ENCODE measurements at places on chromosomes 11 and 22.

- DNase-seq: no peak
Observed at GRCh38 chr11:119995730-119996491, 142.0 kb downstream of the TRIM29 start.

DNA sequence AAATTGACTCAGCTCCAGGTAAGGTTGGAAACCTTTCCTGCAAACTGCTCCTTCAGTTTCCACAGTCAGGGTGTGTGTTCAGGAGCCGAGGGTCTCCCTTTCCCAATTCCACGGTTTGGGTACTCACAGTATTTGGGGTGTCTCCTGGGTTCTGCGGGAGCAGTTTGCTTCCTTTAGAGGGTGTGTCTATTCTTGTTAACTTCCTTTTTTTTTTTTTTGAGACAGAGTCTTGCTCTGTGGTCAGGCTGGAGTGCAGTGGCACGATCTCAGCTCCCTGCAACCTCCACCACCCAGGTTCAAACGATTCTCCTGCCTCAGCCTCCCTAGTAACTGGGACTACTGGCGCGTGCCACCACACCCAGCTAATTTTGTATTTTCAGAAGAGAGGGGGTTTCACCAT, 251.4 kb downstream of the LUZP2 start:
- DNase-seq: no peak

GRCh38 chr11:56782167-56782847, 33.8 kb upstream of the OR9G4 start:
- DNase-seq: no peak

DNA sequence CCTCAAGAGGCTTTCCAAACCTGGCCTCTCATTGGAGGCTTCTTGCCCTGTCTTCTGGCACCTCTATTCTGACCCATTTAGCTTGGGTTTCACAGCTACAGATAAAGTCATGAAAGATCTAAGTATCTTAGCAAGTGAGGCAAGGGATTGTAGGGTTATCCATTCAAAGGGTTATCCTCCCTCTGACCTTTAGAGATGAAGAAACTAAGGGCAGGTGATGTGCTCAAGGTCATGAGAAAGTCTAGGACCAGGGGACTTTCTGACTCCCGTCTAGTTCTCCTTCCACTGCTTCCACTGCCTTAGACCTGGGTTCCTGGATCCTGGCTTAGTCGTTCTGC, 7.2 kb downstream of the PHOX2A start:
- DNase-seq: no peak

GRCh38 chr11:125926682-125927081, 19.2 kb upstream of the VSIG10L2 start:
- no peak for DNase-seq

GRCh38 chr22:49938565-49939136, 20.2 kb downstream of the CRELD2 start:
- DNase-seq: no peak

- DNase-seq: no peak
Observed at GRCh38 chr22:40244586-40244985, 66.9 kb downstream of the TNRC6B start.

- no peak for DNase-seq
Observed at GRCh38 chr11:10355257-10355661, 50.4 kb downstream of the ADM start.

GRCh38 chr22:23105304-23105703, 35.0 kb downstream of the GNAZ start:
- DNase-seq: no peak

DNA sequence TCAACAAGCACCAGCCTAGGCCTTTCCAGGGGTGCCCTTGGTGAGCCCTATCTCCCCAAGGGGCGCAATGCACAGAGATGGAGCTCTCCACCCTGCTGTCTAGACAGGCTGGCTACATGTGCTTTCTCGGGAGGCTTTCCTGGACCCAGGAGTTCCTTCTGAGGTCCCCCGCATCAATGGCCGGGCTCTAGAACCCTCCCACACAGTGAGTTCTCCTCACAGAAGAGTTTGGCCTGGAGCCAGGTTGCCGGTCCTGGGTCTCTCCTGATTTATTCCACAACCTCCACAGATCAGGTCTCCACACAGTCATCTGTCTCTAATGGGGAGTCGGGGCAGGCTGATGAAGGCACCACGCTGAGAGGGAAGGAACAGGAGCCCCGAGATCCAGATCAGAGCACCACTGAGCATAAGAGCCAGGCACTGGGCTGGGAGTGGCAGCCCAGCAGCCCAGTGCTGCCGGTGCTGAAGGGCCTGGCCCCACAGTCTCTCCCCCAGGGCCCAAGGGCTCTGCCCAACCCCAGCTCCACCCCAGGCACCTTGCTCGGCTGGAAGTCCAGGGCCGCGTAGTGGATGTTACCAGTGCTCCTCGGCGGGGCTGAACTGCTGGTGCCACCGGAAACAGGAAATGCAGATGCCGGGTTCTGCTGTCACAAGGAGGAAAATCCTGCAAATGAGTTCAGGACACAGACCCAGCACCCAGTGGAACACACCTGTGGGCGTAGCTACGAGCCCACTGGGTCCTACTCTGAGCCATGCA, 44.7 kb downstream of the GAB4 start:
- no peak for DNase-seq

- DNase-seq: peak; percentile 47
Observed at GRCh38 chr11:63945477-63946163, 6.8 kb downstream of the NAA40 start.

GRCh38 chr11:118076754-118077281, at the start of gene TMPRSS4:
Gene TMPRSS4 (plus strand): TSS chr11:118077078. CDS start chr11:118077303, 225 bp downstream.
- no peak for DNase-seq

DNA sequence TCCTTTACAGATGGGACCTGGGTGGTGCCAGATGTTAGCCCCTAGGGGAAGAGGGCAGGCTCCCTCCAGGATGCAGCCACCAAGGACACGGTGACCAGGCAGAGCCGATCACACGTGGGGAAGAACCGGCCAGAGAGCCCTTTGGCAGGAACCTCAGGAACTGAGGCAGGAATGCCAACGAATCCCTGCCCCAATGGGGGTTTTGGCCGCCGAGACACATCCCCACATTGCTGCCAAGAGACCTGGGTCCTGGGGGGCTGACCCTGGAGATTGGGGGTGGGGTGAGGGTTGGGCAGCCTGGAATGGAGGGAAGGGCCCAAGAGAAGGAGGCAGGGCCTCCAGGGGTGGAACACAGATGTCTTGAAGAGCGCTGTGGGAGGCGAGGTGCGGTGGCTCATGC, 28.7 kb upstream of the LMO1 start:
- DNase-seq: no peak

- no peak for DNase-seq
Observed at GRCh38 chr22:26276529-26277160, 107.4 kb downstream of the SEZ6L start.

- DNase-seq: no peak
Observed at GRCh38 chr22:40030026-40030757, 35.4 kb downstream of the FAM83F start.

DNA sequence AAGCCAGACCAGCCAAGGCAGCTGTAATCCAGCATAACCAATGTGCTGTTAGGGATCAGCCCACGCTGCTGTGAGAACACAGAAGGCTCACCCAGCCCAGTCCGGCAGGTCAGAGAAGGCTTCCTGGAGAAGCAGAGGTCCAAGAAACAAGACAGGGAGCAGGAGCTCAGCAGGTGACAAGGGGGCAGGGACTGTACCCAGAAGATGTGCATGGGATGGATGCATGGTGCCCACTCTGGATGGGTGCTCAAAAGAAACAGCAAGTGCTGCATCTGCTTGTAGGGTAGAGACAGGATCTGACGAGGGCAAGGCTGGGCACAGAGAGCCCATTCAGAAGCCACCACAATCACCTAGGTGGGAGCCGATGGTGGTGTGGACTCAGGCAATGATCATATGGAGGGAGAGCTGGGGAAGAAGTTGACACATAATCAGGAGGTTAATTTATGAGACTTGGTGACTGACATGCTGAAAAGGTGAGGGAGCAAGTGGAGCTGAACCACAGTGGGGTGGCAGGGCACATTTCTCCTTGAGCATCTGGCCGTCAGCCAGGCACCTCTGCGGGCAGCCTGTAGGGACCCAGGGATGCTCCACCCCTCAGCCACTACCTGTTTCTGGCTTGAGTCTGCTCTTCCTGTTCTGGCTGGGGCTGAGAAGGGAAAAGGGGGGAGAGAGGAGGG, 102.3 kb upstream of the DRD2 start:
- no peak for DNase-seq

- no peak for DNase-seq
Observed at GRCh38 chr11:82529936-82530335, 203.7 kb downstream of the FAM181B start.

DNA sequence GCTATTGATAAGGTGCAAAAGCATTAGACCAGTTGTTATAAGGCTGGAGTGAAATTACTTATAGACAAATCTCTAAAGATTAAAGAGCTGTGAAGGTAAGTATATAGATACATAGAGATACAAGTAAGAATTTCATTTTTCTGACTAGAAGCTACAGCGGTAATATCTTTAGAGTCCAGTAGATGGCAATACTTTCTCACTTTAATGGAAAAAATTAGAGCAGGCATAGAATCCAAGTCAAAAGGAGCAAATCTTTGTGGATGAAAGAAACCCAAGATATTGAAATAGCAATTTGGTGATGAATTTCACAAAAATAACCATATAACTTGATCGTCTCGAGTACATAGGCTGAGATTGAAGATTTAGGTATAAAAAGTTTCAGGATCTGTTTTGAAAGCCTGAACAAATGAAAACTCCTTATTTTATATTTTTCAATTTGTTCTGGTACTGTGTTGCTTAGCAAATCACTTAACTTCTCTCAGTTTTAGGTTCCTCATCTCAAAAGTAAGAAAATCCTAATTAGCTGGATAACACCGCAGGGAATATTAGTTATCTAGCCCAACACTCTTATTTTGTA, 81.9 kb downstream of the UVRAG start:
- no peak for DNase-seq

DNA sequence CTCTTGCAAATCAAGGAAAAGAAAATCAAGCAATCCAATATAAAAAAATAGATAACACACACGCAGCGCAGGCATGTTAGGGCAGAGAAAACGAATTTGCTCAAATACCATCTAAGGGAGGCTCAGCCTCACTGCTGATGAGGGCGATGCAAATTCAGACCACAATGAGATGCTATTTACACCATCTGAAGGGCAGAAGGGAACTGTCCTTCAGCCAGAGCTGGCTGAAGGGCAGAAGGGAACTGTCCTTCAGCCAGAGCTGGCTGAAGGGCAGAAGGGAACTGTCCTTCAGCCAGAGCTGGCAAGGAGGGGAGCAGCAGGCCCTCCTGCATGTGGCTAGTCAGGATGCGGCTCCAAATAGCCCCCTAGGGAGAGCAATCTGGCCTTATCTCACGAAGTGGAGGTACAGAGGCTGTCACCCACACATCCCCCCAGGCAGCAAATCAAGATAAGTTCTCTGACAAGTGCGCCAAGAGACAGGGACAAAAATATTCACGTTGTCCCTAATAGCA, 7.6 kb upstream of the SLC39A13 start:
- DNase-seq: no peak

GRCh38 chr11:105219269-105219668, 79.7 kb upstream of the CARD18 start:
- no peak for DNase-seq

DNA sequence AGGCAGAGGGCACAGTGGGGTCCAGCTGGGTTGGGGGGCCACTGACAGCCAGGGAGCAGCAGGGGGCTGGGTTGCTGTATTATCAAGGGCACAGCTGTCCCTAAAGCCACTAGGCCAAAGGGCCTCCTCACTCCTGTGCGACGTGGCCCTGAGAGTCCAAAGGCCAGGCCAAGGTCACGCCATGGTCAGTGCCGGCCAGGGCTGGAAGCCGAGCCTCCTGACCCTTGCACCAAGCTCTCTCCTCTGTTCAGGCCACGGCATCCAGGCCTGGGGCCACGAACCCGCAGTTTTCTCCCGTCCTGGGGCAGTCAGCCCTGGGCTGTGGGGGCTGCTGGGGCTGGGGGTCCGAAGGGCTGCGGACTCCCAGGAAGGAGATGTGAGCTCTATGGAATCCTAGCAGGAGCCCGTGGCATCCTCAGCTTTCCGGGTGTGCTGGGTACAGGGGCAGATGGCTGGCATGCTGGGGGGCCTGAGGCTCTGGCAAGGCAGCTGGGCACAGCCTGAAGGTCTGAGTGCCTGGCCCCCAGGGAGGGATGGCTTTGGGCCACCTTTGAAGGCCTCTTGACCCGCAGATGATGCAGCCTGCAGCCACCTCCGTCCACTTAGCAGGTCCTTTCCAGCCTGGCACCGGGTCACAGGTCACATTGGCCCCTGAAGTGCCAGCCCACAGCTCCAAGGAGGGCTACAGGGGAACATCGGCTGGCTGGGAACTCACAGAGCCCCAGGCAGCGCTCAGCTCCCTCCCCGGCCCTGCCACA, 17.3 kb upstream of the PPARA start:
- no peak for DNase-seq

DNA sequence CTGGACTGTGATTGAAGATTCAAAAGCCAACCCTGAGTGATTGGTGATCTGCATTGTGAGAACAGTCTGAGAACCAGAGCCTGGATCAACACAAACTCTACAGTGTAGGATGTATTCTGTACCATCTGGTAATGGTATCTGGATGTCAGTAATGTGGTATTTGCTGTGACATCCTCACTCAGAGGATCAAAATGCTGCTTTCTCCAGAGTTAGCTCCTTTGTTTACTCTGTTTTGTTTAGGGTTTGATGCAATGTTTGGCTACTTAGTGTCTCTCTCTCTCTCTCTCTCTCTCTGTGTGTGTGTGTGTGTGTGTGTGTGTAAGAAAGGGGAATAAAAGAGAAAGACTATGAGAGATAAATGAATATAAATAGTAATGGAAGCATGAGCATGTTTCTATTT, 24.3 kb downstream of the CASP4 start:
- DNase-seq: no peak

- DNase-seq: no peak
Observed at GRCh38 chr22:49487950-49488349, 339.7 kb downstream of the BRD1 start.

GRCh38 chr11:70002433-70002832, 75.7 kb upstream of the ANO1 start:
- no peak for DNase-seq

- DNase-seq: no peak
Observed at GRCh38 chr11:126581871-126582648, 226.6 kb downstream of the ST3GAL4 start.

DNA sequence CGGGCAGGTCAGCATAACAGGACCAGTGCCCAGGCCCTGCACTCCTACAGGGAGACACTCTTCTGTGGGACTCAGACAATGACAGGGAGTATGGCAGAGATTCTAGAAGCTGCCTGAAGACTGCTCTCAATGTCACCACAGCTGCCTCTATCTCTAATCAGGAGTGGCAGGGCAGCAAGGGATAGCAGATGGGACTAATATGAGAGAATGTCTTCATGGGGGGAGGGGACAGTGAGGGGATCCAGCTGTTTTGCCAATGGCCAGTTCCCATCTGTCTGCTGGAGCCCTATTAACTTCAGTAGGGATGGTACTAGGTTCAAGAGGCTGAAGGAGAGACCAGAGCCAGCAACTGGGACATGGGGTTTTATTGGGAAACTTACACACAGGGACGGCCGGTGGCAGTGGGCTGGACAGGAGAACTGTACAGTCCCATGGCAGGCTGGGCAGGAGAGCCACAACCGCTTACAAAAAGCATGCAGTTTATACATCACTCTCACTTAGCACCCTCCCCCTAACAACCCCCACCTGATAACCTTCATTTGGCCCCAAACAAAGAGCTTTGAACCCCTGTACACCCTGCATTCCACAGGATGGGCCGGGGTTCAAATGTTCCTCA, 2.5 kb upstream of the CD82 start:
- no peak for DNase-seq

Data from activated T-cell treated with anti-CD3 and anti-CD28 coated beads, Interleukin-2, amount 50 U/mL, for 4 hours (primary cell).